Lower lobe of right lung (tissue), 2 donors: ENCODE measurements at places on chromosomes 3 and 15. TPM values are rescaled to one million over a fixed set of nuclear protein-coding genes. Genes with fewer than 3 reads are reported as not detected.

DNA sequence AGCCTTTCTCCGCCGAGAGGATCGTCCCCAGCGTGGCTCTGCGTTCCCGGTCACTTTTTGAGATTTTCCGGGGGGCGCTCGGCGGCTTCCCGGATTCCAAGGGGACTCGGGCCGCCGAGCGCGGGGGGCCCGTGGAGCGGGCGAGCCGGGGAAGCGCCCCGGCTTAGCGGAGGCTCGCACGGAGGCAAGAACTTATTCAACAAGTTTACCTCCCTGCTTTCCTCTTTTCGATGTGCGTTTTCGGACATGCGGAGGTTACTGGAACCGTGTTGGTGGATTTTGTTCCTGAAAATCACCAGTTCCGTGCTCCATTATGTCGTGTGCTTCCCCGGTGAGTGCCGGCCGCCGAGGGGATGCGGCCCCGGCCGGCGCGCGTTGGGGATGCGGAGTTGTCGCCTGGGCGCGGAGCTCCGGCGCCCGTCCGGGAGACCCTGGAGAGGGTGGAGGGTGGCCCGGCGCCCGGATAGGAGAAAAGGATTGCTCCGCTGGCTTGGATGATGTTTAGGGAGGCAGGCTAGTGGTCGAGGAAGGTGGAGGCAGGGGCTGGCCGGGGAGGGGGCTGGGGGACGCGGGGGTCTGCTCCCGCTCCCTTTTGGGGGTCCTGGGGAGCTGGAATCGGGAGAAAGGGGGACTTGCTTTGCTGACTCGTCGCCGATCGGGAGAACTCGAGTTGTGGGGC, 810 bp downstream of the PTPRG start:
- peaks cover 26% of the 10 kb centered on the region for H3K4me1 ChIP-seq
- peak overlapping the region; percentile 84 for H3K4me3 ChIP-seq
- DNase-seq: no peak
- peak overlapping the region; percentile 90 for H3K27ac ChIP-seq
- H3K36me3 ChIP-seq: no peaks in the 10 kb centered on the region

- no peaks in the 10 kb centered on the region for H3K36me3 ChIP-seq
- H3K4me3 ChIP-seq: peak overlapping the region; percentile 24
- H3K4me1 ChIP-seq: peaks cover 52% of the 10 kb centered on the region
- no peaks in the 10 kb centered on the region for H3K27me3 ChIP-seq
These were observed 39.9 kb upstream of the TNFSF10 start for GRCh38 chr3:172562871-172563865.

DNA sequence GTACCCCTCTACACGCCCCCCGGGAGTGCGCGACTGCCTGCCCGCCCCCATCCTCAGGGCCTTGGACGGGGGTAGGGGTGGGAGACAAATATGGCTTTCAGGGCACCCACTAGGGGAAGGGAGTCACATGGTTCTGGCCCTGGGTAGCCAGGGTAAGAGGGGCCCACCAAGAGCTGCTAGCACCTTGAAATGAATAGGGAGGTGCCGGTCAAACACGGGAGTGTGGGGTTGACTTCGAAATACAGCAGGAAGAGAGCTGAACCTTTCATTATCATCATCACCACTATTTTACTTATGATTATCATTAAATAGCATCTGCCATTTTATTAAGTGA, 489.1 kb downstream of the MAGI1 start:
- peaks cover 4% of the 10 kb centered on the region for H3K27me3 ChIP-seq
- H3K4me1 ChIP-seq: peaks cover 13% of the 10 kb centered on the region
- H3K4me3 ChIP-seq: peak overlapping the region; percentile 51

- H3K36me3 ChIP-seq: no peaks in the 10 kb centered on the region
- H3K27ac ChIP-seq: no peak overlapping the region
- H3K4me3 ChIP-seq: peak overlapping the region; percentile 54
- H3K4me1 ChIP-seq: peaks cover 8% of the 10 kb centered on the region
These were observed 452 bp downstream of the TMEM158 start for GRCh38 chr3:45225465-45226205.

DNA sequence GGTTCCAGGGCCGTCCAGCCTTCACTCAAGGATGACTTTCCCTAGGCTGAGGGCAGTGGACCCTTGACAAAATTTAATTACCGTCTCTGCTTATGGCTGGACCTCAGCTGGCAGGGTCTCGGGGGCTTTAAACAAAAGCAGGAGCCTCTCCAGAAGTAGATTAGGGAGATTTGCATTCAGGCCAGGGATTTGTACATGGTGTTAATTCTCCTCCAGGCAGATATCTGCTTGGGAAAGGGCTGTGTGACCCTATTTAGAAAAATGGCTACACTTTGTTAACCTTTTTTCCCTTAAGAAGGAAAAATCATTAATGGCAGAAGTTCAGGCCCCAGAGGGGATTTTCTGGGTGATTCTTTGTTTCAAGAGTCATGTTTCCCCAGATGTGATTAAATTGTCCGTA, 329.1 kb upstream of the C2CD4B start:
- no peaks in the 10 kb centered on the region for H3K36me3 ChIP-seq
- no peak for DNase-seq
- no peaks in the 10 kb centered on the region for H3K27me3 ChIP-seq
- peaks cover 3% of the 10 kb centered on the region for H3K4me1 ChIP-seq
- no peak overlapping the region for H3K4me3 ChIP-seq

- no peak overlapping the region for H3K27ac ChIP-seq
- H3K27me3 ChIP-seq: no peaks in the 10 kb centered on the region
These were observed 178.5 kb downstream of the NR1D2 start for GRCh38 chr3:24123596-24123995.

GRCh38 chr3:189455009-189455408, 176.2 kb upstream of the TP63 start:
- no peak overlapping the region for H3K27ac ChIP-seq
- no peaks in the 10 kb centered on the region for H3K36me3 ChIP-seq
- no peak overlapping the region for H3K4me3 ChIP-seq

DNA sequence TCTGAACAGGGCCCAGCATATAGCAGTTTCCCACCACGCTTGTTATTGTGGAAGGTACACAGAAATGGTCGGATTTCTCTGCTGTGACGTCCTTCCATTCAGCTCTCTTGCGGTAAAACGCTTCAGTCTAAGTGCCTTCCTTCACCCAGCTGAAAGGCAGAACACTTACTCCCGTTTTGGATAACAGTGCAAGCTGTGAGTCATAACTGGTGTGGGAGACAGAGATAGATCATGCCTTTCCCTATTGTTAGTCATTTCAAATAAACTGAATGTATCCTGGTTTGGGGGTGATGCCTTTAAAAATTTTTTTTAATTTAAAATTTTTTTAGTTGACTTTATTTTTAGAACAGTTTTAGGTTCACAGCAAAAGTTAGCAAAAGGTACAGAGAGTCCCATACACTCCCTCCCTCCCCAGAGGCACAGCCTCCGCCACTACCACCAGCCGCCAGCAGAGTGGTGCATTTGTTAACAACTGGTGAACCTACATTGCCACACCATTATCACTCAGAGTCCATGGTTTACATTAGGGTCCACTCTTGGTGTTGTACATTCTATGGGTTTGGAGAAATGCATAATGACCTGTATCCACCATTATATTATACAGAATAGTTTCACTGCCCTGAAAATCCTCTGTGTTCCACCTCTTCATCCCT, 94.9 kb upstream of the NSMCE3 start:
- DNase-seq: no peak
- H3K4me1 ChIP-seq: no peaks in the 10 kb centered on the region
- no peaks in the 10 kb centered on the region for H3K27me3 ChIP-seq
- H3K36me3 ChIP-seq: no peaks in the 10 kb centered on the region

- no peaks in the 10 kb centered on the region for H3K27me3 ChIP-seq
- no peak overlapping the region for H3K27ac ChIP-seq
- no peaks in the 10 kb centered on the region for H3K4me1 ChIP-seq
- DNase-seq: no peak
- H3K36me3 ChIP-seq: no peaks in the 10 kb centered on the region
These were observed 546.8 kb downstream of the GBE1 start for GRCh38 chr3:81214631-81215030.

DNA sequence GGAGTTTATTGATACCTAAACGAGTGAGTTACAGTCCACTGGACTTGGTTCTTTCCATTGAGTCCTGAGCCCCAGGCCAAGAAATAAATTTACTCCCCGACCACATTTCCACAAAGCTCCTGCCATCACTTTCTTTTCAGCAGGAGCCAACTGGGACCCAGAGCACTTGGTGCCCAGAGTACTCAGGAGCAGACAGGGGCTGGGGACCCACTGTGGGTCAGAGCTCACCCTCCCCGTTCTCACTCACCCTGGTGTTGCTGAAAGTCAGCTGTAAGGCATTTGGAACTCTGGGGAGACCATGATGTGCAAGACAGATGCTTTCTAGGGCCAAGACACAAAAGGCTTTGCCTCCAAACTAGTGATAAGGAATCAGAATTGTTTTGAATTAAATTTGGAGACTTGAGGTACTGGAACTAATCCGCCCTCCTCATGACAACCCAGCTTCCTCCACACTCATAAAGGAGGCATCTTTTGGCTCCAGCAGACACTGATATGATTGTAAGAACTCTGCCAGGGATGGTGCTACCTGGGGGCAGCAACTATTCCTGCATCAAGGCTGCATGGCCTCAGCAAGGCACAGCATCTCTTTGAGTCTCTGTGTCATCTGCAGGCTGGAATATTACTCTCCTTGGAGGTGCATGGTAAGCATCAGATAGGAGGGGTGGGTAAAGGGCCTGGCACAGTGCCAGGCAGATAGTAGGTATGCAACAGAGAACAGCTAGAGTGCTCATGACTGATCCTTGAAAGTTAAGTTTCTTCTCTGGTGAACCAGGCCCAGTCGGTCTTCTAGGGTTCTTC, 7.3 kb upstream of the CAMK1 start:
- H3K4me1 ChIP-seq: peaks cover 26% of the 10 kb centered on the region
- no peak for DNase-seq
- H3K4me3 ChIP-seq: no peak overlapping the region

GRCh38 chr3:144900366-144900765, 928.7 kb downstream of the DIPK2A start:
- H3K27me3 ChIP-seq: no peaks in the 10 kb centered on the region
- no peaks in the 10 kb centered on the region for H3K36me3 ChIP-seq
- no peaks in the 10 kb centered on the region for H3K4me1 ChIP-seq
- DNase-seq: no peak

DNA sequence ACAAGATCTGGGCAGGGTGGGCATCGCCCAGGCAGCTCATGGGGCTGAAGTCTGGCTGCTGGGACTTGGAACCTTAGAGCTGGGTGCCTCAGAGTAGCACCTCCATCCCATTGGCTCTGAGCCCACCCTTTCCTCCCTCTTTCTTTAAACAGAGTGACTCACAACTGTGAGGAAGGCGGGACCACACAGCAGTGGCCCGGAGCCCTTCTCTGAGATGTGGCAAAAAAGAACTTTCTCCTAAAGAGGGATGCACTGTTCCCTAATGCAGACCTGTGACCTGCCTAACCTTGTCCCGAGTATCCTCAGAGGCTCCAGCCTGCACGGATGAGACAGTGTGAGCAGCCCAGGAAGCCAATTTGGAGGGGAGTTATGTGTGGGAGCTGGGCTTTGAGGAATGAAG, 23.6 kb downstream of the PRR20G start:
- H3K27ac ChIP-seq: no peak overlapping the region
- DNase-seq: no peak
- no peaks in the 10 kb centered on the region for H3K4me1 ChIP-seq
- H3K4me3 ChIP-seq: no peak overlapping the region
- H3K36me3 ChIP-seq: no peaks in the 10 kb centered on the region

- H3K4me1 ChIP-seq: no peaks in the 10 kb centered on the region
- no peak overlapping the region for H3K4me3 ChIP-seq
- no peak for DNase-seq
- no peaks in the 10 kb centered on the region for H3K36me3 ChIP-seq
- no peak overlapping the region for H3K27ac ChIP-seq
These were observed 1588.2 kb downstream of the SI start for GRCh38 chr3:163490119-163490518.

The PCOLCE2 gene
- 41.0 TPM for total RNA-seq

The CHST2 gene
- 6.2 TPM for total RNA-seq

The ITPKA gene
- 0.32 TPM for total RNA-seq

The ZCWPW2 gene
- 1.1 TPM for total RNA-seq
